NCI-H1417 (cell line): ENCODE measurements at places on chromosomes 11 and 22.

- DNase-seq: no peak
These were observed 17.1 kb downstream of the GRAP2 start for GRCh38 chr22:39917776-39918495.

- DNase-seq: no peak
These were observed 155.7 kb downstream of the AASDHPPT start for GRCh38 chr11:106233191-106233590.

DNA sequence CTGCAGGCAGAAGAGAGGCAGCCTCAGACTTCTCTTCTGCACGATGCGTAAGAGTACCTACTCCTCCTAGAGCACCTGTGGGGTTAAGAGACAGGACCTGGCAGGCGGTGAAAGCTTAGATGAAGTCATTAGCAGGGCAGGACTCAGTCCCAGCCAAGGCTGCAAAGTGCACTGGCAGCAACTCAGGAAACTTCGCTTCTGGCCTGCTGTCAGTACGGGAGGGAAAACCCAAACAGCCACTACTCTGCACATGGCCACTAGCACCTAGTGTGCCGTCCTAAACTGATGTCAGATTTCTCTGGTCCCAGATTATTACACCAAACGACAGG, 8.8 kb upstream of the KLHL35 start:
- DNase-seq: no peak

DNA sequence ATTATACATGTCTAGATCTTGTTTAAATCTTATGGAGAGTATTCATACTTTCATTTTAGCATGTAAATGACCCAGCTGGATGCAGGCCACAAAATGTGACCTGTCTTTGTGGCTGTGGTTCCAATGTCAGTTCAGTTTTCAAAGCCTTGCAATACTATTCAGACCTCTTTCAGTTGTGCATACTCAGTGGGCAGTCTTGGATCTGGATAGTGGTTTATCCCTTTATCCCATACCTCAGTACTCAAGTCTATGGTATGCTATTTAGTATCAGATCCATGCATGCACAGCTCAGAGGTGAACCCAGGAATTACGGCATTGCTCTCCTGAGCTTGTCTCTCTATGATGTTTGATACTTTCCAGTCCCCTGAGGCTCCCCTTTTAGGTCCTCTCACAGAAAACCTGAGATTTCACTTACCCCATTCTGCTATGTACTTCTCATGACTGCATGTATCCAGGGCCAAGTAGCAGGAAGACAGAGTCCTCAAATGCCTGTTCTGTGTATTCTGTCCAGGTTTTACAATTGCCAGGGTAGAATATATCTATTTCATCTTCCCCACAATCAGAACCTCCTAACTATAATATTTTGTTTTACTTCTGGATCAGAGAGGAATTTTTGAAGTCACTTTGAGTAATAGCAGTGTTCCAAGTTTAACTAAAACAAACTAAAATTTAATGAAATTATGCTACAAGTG, 6.9 kb upstream of the P4HA3 start:
- DNase-seq: no peak

- DNase-seq: no peak
These were observed 96.8 kb downstream of the ATM start for GRCh38 chr11:108319541-108320145.
